Hematopoietic multipotent progenitor cell treated with erythropoietin and hydrocortisone succinate and interleukin-3 and kit ligand, for 4 days (in vitro differentiated cells): ENCODE measurements at places on chromosomes 3 and 15.

DNA sequence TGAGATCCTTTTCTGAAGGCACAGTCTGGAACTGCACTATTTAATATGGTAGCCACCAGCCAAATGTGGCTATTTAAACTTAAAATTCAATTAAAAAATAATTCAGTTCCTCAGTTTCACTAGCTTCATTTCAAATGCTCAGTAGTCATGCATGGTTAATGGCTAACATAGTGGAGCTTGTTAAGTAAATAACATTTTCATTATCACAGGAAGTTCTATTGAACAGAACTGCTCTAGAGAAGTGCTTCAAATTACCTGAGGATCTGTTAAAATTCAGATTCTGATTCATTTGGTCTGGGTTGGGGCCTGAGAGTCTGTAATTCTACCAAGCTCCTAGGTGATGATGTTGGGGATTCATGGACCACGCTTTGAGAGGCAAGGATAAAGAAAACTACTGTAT, 109.6 kb upstream of the THRB start:
- no peak for DNase-seq

- peak; percentile 31 for DNase-seq
Measured at GRCh38 chr3:126509597-126510307, 7.8 kb downstream of the UROC1 start.

DNA sequence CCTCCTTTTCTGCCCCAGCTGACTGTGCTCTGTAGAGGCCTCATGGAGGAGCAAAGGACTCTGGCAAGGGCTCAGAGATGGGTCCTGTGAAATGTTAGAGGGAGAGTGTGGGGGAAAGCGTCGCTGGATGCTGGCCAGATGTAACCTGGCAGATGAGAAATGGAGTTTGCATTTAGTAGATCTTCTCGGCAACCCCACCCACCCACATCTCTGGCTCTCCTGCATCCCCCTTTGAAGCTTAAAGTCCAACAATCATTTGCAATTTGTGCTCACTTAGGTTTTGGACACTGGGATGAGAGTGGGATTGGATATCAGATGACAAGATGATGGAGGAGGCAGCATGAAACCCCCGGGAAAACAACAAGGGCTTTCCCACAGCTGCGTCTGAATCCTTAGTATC, 523.6 kb upstream of the MCTP2 start:
- DNase-seq: no peak

- DNase-seq: peak; percentile 37
Measured at GRCh38 chr3:132464066-132464465, 46.8 kb downstream of the DNAJC13 start.

DNA sequence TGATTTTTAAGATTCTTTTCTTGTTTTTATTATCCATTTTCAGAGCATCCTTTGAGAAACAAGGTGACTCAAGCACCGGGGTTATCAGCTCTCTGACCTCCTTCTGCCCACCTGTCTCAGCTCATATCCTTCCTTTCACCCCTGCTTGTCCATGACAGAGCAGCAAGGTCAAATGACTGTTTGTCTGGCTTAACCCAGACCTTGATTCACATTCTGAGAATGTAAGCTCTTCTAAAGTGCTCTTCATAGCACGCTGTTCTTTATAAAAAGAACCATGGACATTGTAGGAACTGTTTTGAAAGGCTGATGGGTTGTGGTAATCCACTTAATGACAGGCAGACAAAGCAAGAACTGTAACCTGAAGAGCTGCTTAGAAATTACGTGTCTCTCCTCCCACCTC, 122.5 kb downstream of the CHST2 start:
- no peak for DNase-seq

- peak; percentile 25 for DNase-seq
Measured at GRCh38 chr3:90007778-90008499, 900.5 kb downstream of the EPHA3 start.

GRCh38 chr3:122787872-122788271, 5.8 kb downstream of the HSPBAP1 start:
- no peak for DNase-seq
